HAP-1 (cell line): ENCODE measurements at places on chromosomes 11 and 22.
A peak's percentile ranks its signal among the peaks of the same experiment; 100 is the strongest.

- DNase-seq = no peak
These were observed 826 bp upstream of the PTPRJ start for GRCh38 chr11:47979378-47980087.

DNA sequence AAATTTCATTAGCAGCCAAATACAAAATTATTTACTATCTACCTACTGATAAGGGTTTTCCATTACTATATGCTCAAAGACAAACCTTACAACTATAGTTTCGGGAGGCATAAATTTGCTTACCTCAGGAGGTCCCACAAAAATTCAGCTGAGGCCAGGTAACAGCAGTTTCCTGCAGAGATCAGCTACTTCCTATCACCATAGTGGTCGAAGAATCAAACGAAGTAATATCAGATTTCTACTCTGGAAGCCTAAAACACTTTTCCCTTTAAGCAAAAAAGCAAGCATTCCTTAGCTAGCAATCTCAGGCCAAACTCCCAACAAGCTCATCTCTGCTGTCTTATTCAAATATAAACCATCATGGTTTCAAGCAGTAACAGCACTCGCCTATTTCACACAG, 3.1 kb downstream of the NAP1L4 start:
- DNase-seq = no peak

GRCh38 chr22:49838771-49839717, 11.4 kb upstream of the BRD1 start:
- peak; percentile 46 for DNase-seq

- DNase-seq = no peak
These were observed 2.7 kb downstream of the RNF169 start for GRCh38 chr11:74751303-74751702.

DNA sequence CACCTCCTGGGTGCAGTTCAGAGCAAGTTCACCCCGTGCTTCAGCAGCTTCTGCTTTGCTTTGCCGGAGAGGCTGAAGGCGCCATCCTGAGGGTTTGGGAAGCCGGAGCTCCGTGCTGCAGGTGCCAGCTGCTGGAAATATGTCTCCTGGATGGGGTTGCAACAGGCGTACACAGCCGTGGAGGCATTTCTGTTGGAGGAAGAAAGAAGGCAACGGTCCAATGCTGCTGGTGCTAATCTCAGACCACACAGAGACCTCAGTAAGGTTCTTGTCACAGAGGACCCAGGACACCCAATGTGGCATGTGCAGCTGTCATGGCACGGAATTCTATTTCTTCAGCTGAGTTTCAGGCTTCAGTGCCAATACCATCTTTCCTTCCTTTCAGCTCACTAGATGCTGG, 24.2 kb downstream of the ASPHD2 start:
- no peak for DNase-seq
